ENCODE measurements at places on chromosomes 5 and 9.

- DNase-seq, result no peak
Measured at GRCh38 chr5:121963392-121963791, 1.6 kb downstream of the SRFBP1 start.

DNA sequence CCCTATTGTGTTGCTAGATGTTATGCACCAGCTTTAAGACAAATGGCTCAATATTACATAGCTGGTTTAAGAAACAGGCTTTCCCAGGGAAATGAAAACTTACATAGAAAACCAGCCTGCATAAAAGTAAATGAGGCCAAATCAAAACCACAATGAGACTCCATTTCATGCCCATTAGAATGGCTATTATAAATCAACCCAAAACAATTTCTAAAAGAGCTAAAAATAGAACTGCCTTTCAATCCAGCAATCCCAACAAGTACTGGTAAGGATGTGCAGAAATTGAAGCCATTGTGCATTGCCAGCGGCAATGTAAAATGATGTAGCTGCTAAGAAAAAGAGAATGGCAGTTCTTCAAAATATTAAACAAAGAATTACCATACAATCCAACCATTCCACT lies 1170.0 kb upstream of the CDH9 start:
- DNase-seq, result no peak

DNA sequence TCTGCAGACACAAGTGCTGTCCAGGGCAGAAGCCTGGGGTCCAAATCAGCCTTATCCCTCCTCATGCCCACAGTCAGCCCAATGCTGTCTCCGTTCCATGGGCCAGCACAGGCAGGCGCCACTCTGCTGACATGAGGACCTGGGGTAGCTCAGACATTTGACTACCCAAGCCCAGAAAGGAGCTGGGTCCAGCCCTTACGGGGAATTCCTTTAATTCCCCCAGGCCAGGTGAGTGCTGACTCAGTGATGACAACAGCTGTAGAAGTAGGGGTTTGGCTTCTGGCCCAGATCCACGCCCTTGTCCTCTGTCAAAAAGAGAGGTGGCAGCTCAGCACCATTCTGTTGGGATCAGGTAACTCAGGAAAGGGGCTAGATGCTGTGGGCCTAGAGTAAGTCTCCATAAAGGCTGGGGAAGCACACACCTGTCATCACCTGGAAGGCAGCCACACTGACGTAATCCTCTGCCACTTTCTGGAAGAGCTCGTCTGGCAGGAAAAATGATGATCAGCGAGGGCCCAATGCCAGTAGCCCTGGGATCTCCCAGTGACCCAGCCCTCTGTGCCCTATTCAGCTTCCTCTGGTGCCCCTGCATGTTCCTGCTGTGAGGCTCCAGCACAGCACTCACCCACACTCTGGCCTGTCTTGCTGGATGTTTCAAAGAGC lies 1.9 kb downstream of the RAB24 start:
- DNase-seq, result no peak

GRCh38 chr9:133762488-133763271 lies 24.5 kb upstream of the SARDH start:
- DNase-seq, result no peak

DNA sequence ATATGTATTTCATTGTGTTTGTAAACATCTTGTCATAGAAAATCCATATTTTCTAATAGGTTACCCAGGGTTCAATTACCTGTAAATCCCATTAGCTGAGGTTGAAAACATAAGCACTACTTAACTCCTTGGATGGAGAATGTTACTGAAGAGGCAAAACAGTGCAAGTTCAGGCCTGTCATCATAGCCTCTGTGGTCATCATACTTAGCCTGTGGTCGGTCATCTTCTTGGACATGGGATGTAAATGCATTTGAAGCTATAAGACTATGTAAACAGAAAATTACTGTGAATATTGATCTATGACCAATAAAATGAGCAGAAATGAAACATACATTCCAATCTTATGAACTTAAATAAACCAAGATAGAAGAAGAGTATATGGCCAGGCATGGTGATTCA lies 164.7 kb downstream of the CHSY3 start:
- no peak for DNase-seq

DNA sequence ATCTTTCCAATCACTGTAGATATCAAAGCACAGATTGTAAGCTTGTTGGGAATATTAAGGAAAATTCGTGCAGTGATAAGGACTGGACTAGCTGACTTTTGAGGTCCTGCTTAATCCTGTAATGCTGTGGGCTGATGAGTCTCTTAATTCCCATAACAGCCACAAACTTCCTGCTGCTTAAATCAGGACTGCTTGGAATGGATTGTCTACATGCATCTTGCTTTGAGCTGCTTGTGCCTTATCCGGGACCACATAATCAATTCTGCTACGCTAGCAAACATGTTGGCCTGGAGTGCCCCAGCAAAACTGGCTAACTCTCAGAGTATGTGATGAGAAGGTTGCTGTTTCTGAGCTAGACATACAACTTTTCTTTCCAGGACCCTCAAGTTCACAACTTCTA lies 79.6 kb downstream of the SNCAIP start:
- no peak for DNase-seq

GRCh38 chr5:8756498-8757084 lies 789.3 kb downstream of the SEMA5A start:
- no peak for DNase-seq

Measured in CD4-positive, alpha-beta T cell treated with Interleukin-12 subunit alpha and Interleukin-12 subunit beta, for 1 hour (primary cell).